KG1 (cell line): ENCODE measurements at places on chromosomes 2 and 18.

- DNase-seq = no peak
Measured at GRCh38 chr2:43220760-43221123, 5.7 kb downstream of the ZFP36L2 start.

- DNase-seq = no peak
Measured at GRCh38 chr2:111049792-111050640, 70.7 kb upstream of the BCL2L11 start.

GRCh38 chr2:71551631-71551915 lies 98.2 kb downstream of the DYSF start:
- DNase-seq = no peak

- no peak for DNase-seq
Measured at GRCh38 chr2:101278925-101279324, 26.2 kb downstream of the CNOT11 start.

- no peak for DNase-seq
Measured at GRCh38 chr2:168732100-168732499, 70.3 kb upstream of the NOSTRIN start.

GRCh38 chr2:235219048-235219447 lies 267.2 kb downstream of the SH3BP4 start:
- DNase-seq = no peak

DNA sequence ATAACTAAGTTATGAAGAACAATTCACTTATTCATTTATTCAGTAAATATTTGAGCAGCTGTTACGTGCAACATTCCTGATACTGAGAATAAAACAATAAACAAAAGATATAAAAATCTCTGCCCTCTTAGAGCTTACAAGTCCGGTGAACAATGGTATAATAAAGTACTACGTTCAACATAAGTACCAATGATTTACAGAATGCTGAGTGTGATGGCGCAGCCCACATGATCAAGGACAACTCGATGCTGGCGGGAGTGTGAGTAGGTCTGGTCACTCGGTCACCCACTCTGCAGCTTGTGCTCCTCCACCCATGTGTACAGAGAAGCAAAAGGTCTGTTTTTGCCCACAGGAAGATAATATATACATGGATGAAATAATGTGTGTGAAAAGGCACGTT lies 254.3 kb downstream of the BCL11A start:
- DNase-seq = no peak

GRCh38 chr2:501130-501529 lies 176.1 kb downstream of the TMEM18 start:
- DNase-seq = no peak

DNA sequence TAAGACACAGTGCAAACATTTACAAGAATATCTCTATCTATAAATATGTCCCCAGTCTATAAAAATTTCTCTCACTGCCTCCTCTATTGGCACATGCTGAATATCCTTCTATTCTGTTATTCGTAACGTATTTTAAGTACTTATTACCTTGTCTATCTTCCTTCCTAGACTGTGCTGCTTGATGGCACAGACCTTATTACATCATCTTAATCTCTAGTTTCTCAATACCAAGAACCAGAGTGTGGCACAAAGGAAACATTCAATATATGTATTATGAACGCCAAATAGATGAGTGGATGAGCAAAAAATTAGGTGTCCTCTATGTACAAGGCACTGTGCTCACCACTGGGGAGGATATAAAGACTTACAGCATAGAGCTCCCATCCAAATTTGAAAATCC lies 282.8 kb downstream of the NBAS start:
- DNase-seq = no peak

GRCh38 chr2:128198656-128199055 lies 107.7 kb downstream of the UGGT1 start:
- no peak for DNase-seq

DNA sequence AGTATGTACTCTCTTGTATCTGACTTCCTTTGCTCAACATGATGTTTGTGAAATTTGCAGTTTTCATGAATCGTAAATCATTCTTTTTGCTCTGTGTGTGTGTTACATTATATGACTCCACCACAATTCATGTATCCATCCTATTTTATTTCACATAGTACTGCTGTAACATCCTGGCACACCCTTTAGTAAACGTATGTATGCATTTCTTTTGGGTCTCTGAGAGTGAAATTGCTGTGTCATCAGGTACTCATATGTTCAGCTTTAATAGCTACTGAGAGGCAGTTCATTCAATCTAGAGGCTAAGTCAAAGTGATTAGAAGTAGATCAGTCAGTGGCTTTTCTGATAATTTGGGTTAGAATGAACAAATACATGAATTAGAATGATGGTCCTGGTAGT lies 118.8 kb downstream of the ESCO1 start:
- DNase-seq = no peak

DNA sequence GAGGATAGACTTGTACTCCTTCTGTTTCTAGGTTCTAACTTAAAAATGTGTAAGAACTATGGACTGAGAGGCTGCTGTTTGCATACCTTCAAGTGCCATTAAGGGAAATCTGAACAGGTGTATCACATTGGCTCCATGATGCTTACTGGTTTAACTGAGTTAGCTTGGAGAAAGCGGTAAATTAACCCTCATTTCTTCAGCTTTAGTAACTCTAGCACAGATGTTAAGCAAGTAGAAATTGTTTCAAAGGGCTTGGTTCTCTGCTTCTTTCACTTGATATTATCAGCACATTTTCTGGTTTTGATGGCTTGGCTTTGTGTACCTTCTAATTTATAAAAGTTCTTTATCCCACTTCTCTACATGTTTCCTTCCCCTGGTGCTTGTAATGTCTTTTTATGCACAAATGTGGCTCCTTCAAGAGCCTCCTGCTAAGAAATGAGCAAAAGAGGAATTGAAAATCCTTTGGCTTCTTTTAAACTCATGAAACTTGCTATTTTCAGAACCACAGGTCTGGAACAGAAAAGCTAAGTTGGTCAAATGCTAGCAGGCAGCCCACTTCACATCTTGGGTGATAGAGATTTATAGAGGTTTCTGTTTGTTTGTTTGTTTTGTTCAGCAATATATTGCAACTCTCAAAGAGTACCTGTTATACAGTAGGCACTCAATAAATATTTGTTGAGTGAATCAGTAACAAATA lies 249.9 kb upstream of the THUMPD2 start:
- no peak for DNase-seq

DNA sequence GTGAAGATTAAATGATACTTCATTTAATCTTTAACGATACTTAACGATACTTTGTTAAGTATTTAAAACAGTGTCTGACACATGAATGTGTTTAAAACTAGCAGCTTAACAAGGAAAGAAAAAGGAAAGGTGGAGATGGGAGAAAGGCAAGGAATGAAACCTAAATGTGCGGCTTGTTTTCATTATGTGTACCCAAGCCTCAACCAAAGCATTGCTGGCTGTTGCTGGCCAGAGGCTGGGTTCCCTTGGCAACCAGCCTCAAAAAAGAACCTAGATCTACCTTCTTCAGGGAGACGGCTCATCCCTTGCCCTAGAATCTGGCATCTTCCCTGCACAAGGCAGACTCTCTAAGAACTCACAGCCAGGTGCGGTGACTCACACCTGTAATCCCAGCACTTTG lies 13.8 kb upstream of the PCBP1 start:
- no peak for DNase-seq

DNA sequence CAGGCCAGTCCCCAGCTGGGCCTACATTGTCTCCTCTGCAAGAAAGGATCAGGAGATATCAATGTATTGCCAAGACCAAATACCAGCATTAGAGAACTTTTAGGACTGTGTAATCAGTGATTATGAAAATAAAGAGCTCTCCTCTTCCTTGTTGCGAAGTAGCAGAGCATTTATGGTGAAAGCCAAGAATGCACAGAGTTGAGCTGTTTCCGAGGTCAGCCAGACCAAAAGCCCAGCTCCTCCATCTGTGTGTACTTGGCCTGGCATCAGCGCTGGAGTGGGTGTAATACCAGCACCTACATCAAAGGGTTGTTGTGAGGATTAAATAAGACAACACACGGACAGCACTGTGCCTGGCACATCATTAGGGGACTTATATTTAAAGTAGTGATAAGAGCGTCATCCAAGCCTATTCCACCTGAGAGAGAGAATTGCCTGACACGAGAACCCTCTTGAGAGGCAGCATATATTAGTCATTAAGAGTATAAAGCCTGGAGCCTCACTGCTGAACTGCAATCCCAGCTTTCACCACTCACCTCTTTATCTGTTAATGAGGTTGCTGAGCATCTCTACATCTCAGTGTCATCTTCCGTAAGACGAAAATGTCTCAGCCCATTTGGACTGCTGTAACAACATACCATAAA lies 7.4 kb upstream of the SLC16A14 start:
- DNase-seq = no peak

DNA sequence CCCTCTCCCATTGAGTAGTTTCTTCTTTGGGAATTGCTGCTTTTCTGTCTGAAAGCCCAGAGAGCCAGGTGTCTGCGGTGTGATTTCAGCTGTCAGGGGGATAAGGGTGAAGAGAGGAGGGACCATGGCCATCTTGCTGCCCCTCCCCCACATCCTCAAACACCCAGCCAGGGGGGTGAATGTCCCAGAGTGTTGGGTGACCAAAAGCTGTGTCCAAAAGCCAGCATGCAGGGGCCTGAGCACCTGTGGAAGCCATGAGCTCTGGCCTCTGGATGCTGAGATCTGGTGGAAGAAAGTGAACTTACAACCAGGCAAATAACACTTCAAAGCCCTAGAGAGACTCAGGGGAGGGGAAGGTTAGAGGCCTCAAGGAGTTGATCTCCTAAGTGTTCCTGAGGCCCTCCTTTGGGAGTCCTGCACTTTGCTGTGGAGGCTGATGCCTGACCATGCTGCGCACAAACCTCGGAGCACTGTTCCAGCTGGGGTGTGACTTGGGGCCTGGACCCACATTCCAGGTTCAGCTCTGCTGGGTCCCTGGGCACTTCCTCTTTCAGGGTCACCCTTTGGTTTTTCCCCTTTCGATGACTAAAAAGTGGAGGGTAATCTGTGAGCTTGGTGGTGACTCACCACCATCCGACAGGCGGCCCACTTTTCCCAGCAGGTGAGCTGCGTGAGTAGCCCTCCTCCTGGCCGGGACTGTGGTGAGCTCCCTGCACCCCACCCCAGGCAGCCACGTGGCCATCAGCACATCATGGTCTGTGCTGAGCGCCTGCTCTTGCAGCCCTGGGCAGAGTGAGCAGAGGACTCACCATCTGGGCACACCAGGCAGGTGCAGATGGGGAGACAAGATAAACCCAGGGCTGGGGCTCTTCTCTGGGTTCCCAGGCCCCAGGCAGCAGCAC lies 66.8 kb upstream of the FOSL2 start:
- DNase-seq = no peak

DNA sequence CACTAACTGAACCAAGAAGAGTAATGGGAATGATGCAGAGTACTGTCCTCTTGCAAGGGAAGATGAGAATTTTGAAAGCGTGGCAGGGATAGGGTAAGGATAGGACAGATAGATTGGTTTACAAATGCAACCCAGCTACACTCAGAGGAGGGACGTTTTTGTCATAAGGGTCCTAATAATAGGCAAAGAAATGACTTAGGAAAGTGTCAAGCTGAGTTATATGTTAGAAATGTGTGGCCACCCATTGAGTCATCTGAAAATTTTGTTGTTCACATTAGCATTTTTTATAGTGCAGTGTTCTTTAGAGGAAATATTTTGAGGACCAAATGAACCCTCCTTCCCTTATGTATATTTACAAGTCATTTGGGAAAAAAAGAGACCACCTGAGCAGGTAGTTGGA lies 137.5 kb downstream of the PHLPP1 start:
- no peak for DNase-seq

DNA sequence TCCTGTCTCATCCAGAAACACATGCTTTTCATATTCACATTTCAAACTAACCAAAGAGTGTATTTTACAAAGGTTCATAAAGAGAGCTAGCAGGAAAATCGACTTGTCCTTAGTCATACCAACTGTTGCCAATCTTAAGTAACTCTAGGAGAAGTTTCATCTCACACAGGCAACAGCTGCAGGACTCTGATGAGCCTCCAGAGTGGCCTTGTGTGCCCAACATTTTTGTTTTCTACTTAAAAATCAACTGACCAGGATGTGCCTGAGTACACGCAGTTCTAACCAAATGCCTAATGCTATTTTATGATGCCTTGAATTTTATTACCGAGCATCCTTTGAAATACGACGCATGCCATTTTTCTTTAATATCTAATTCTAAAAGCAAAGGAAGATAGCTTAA lies 595.9 kb upstream of the LRRTM4 start:
- DNase-seq = no peak

GRCh38 chr2:27627963-27628766 lies 647 bp downstream of the CCDC121 start:
- DNase-seq = no peak

- no peak for DNase-seq
Measured at GRCh38 chr2:188582211-188582610, 290.5 kb downstream of the GULP1 start.

DNA sequence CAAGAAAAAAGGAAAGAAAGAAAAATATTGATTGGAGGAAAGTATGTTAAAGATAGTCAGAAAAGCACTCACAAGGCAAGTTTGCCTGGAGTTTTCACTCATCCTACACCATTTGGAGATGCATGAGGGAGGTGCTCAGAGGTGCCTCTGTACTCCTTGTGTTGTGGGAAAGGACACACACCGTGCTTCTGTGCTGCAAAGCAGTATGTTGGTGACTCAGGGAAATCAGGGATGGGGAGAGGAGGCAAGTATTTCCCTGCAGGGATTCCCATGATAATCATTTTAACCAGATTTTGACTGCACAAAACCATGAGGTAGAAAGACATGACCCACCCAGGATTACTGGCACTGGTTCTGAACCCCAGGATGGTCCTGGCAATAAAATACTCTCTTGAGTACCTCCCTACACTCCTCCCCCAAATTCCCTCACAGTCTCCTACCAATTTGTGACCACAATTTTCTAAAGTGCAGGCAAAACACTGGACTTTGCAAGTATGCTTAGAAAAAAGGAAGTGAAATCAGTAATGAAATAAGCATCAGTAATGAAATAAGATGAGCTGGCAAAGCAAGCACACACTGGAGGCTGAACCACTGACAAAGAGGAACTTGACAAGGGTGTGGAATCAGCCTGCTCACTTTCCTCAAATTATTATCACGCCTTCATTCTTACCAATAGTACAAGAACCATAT lies 155.5 kb upstream of the ACVR2A start:
- DNase-seq = peak; percentile 8
